ENCODE measurements at places on chromosomes 2 and 18.
A peak's percentile ranks its signal among the peaks of the same experiment; 100 is the strongest.

DNA sequence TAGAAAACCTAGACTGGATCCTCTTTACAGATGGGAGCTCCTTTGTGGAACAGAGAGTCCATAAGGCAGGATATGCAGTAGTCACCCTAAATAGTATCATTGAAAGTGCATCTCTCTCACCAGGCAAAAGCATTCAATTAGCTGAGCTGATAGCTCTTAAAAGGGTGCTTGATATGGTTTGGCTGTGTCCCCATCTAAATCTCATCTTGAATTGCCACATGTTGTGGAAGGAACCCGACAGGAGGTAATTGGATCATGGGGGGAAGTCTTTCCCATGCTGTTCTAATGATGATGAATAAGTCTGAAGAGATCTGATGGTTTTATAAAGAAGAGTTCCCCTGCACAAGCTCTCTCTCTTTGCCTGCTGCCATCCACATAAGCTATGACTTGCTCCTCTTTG, 96.2 kb upstream of the RMP24 start:
- DNase-seq, result no peak

GRCh38 chr2:232406556-232407310, at the start of gene ALPG:
TSS of gene ALPG (plus strand) at chr2:232406844. CDS start at chr2:232406895, 51 bp downstream.
- DNase-seq, result no peak

DNA sequence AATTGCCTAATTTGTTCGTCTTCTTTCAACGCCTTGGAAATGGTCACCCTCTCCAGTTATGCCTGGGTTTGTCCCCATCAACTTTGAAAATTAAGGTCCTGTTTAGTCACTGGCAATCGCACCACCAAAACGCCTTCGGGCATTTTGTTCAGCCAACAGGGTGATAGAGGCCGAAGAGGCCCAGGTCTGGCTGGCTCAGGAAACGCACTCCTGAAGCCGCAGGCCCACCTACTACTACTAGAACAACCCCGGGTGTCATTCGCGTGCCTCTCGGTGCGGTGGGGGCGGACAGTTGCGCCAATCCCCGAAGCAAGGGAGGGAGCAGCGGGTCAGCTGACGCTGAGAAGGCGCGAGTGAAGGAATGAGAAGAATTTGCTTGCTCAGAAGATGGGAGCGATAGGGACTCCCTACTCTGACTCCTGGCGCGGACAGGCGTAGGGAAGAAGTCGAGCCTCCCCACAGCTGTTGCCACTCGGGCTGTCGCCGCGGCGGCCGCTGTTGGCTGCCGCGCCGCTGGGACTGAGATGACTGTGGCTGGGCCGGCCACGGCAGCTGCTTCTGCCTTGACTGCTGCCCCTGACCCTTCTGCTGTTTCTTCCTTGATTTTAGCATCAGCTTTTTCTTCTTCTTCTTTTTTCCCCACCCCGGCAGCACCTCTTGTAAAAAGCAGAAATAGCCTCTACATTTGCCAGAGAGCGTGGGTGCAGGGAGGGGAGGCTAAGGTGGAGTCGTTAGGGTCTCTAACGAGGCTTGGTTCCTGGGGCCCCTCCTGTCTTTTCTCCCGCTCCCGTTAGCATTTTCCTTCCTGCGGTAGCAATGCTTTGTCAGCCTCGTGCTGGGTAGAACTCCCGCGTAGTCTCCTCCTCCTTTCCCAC, 387.6 kb downstream of the FIGN start:
- DNase-seq, result peak; percentile 79

- DNase-seq, result no peak
Observed at GRCh38 chr2:149928011-149928410, 340.4 kb upstream of the MMADHC start.

DNA sequence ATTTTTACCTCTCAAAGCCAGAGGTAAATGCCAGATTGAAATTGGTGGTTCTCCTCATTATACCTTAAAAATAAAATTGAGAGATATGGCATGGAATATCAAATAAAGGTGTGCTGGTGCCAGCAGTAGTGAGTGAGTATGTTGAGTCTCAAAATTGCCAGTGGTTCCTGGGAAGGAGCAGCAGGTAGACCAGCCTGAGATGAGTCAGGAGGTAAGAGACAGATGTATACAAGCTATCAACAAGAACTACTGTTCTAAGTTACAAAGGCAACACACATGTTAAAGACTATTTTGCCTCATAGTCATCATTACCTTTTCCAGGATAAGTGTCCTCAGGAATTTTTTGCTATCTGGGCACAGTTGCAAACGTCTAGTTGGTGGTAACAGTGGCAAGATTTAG, 1.3 kb upstream of the UPP2 start:
- DNase-seq, result no peak

- peak; percentile 41 for DNase-seq
Observed at GRCh38 chr2:1886405-1886992, 142.2 kb upstream of the PXDN start.

DNA sequence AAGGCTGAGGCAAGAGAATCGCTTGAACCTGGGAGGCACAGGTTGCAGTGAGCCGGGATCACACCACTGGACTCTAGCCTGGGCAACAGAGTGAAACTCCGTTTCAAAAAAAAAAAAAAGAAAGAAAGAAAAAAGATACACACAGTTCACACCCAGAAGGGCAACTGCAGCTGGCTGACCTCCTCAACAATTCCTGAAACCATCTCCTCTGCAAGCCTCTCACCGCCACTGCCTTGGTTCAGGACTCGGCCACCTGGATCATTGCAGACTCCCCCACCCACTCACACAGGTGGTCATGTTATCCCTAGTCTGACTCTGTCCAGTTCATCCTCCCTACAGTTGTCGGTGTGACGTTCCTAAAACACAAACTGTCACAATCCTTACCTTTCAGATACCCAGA, 2.2 kb downstream of the CYS1 start:
- DNase-seq, result no peak
